ENCODE measurements at places on chromosomes 2 and 18. TPM values are rescaled to one million over a fixed set of nuclear protein-coding genes. Genes with fewer than 3 reads are reported as not detected.

- H3K36me3 ChIP-seq = no peaks in the 10 kb centered on the region
- H3K4me1 ChIP-seq = no peaks in the 10 kb centered on the region
- H3K27me3 ChIP-seq = no peaks in the 10 kb centered on the region
Observed at GRCh38 chr2:77008853-77009252, 513.3 kb downstream of the LRRTM4 start.

DNA sequence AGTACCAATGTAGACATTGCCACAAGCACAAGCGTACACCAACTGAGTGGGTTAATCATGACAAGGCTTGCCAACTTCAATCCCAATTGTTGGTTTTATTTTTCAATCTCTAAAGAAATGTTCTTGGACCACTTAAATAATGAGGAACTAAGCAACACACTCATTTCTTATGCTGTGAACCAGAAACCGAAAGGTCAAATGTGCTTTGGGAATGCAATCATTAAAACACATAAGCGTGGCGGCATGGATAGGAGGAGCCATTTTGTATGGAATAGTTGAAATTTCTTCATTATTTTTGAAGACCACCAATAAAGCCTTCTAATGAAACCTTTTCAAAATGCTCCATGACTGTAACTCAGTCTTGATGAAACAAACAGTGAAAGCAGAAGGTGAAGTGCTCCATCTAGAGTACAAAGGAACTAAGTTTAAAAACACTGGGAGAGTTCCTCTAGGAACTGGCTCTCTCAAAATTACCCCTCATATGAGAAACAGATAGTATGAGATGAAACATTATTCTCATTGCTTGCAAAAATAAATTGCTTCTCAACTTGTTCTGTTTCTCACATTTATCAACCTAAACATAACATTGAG is 113.2 kb upstream of the CHST9 start:
- H3K4me3 ChIP-seq = no peak overlapping the region
- no peak for DNase-seq
- no peaks in the 10 kb centered on the region for H3K27me3 ChIP-seq
- no peaks in the 10 kb centered on the region for H3K4me1 ChIP-seq

DNA sequence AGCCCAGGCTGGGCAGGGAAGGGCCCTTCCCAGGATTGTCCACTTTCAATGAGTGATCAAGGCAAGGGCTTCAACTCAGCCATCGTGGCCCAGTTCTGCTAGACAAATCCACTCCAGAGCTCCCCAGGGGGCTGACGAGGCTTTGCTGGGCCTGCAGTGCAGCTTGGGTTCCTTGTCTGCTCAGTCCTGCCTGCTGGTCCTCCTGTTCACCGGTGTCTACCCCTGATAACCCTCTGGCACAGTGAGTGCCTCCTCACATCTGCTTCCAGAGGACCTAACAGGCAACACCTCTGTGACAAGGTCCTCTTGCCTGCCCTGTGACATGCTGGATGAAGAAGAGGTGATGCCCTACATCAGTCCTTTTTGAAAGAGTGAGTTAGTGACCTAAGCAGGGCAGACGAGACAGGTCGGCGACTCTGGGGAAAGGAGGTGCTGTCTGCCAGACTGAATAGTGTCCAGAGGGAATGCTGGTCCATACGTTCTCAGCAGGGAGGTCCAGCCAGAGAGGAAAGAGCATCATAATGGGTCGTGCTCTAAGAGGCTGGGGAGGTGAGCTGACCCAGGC is 20.9 kb upstream of the KCNF1 start:
- H3K4me3 ChIP-seq = no peak overlapping the region
- no peaks in the 10 kb centered on the region for H3K36me3 ChIP-seq
- peaks cover 7% of the 10 kb centered on the region for H3K27me3 ChIP-seq
- no peaks in the 10 kb centered on the region for H3K4me1 ChIP-seq
- DNase-seq = no peak

DNA sequence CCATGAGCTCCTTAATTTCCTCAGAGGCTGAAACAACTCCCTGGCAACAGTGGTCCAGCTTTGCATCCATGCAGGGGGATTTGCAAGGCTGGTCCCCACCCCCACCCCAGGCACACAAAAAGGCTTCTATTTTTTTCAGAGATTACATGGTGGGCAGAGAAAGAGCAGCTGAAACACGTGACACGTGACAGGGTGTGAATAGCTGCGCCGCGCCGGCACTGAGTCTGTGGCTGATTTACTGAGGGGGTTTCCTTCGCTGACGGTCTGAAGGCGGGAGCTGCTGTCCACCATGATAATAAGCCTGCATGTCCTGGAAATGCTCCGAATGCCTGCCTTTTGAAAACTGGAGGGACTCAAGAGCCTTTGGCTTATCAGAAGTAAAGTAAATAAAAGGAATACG is 50.7 kb upstream of the APCDD1 start:
- peaks cover 5% of the 10 kb centered on the region for H3K27me3 ChIP-seq
- no peak for DNase-seq
- H3K27ac ChIP-seq = no peak overlapping the region

- H3K27me3 ChIP-seq = peaks cover 8% of the 10 kb centered on the region
- no peaks in the 10 kb centered on the region for H3K36me3 ChIP-seq
- H3K4me1 ChIP-seq = no peaks in the 10 kb centered on the region
- H3K27ac ChIP-seq = no peak overlapping the region
Observed at GRCh38 chr2:225668606-225669266, 269.2 kb downstream of the NYAP2 start.

GRCh38 chr2:9002313-9002636 is 1.2 kb downstream of the MBOAT2 start:
- no peak overlapping the region for H3K27ac ChIP-seq
- peaks cover 6% of the 10 kb centered on the region for H3K4me1 ChIP-seq
- no peak overlapping the region for H3K4me3 ChIP-seq

GRCh38 chr2:238985931-238986446 is 138.1 kb downstream of the TWIST2 start:
- peaks cover 1% of the 10 kb centered on the region for H3K27me3 ChIP-seq
- H3K4me3 ChIP-seq = no peak overlapping the region
- DNase-seq = no peak
- no peaks in the 10 kb centered on the region for H3K4me1 ChIP-seq
- H3K36me3 ChIP-seq = no peaks in the 10 kb centered on the region

- peaks cover 4% of the 10 kb centered on the region for H3K27me3 ChIP-seq
- no peaks in the 10 kb centered on the region for H3K4me1 ChIP-seq
- H3K36me3 ChIP-seq = no peaks in the 10 kb centered on the region
- no peak overlapping the region for H3K27ac ChIP-seq
Observed at GRCh38 chr2:61785583-61785982, 68.3 kb downstream of the FAM161A start.

GRCh38 chr2:205885492-205886099 is 200.4 kb downstream of the INO80D start:
- peaks cover 10% of the 10 kb centered on the region for H3K27me3 ChIP-seq
- DNase-seq = peak; percentile 81
- no peak overlapping the region for H3K4me3 ChIP-seq
- no peaks in the 10 kb centered on the region for H3K36me3 ChIP-seq
- H3K27ac ChIP-seq = no peak overlapping the region
- no peaks in the 10 kb centered on the region for H3K4me1 ChIP-seq

GRCh38 chr2:214713080-214713830 is 96.2 kb downstream of the BARD1 start:
- H3K4me1 ChIP-seq = no peaks in the 10 kb centered on the region
- no peaks in the 10 kb centered on the region for H3K27me3 ChIP-seq
- no peak overlapping the region for H3K4me3 ChIP-seq
- no peak overlapping the region for H3K27ac ChIP-seq

GPAT2 gene
- 9.7 TPM for total RNA-seq

CCDC88A gene
- 14.8 TPM for total RNA-seq

Data from activated CD8-positive, alpha-beta T cell treated with anti-CD3 and anti-CD28 coated beads for 36 hours (primary cell).